Thoracic aorta (tissue), 2 donors: ENCODE measurements at places on chromosomes 1 and 21.

- H3K27me3 ChIP-seq: no peaks in the 10 kb centered on the region
- no peak overlapping the region for H3K27ac ChIP-seq
- no peaks in the 10 kb centered on the region for H3K4me1 ChIP-seq
- H3K4me3 ChIP-seq: no peak overlapping the region
- no peak for DNase-seq
- no peaks in the 10 kb centered on the region for H3K36me3 ChIP-seq
Measured at GRCh38 chr1:233394860-233395717, 67.6 kb downstream of the MAP3K21 start.

GRCh38 chr1:28136922-28137613, 39.4 kb downstream of the PTAFR start:
- no peaks in the 10 kb centered on the region for H3K4me1 ChIP-seq
- no peak overlapping the region for H3K27ac ChIP-seq
- no peak for DNase-seq
- no peaks in the 10 kb centered on the region for H3K27me3 ChIP-seq

DNA sequence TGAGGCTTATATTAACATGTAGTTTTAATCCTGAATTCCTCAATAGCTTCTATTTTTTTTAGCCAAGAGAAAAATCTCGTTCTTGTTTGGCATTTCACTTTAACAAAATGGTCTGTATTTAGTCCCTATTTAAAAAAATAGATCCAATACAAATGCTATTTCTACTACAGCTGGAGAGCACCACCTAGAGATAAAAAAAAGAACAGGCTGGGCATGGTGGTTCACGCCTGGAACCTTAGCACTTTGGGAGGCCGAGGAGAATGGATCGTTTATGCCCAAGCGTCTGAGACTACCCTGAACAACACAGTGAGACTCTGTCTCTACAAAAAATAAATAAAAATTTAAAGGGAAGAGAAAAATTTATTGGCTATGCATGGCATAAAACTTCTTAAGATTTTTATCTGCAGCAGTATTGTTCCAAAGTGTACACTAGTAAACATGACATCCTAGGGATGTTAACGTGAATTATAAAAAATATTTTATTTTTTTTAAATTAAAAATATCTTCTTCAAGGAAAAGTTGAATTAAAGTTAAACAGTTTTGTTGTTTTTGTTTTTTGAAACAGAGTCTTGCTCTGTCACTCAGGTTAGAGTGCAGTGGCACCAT, 4.4 kb downstream of the ST7L start:
- no peak overlapping the region for H3K4me3 ChIP-seq
- H3K27me3 ChIP-seq: no peaks in the 10 kb centered on the region
- DNase-seq: no peak
- H3K27ac ChIP-seq: no peak overlapping the region
- peaks cover 13% of the 10 kb centered on the region for H3K36me3 ChIP-seq

- no peaks in the 10 kb centered on the region for H3K4me1 ChIP-seq
- no peak for DNase-seq
- no peak overlapping the region for H3K4me3 ChIP-seq
- H3K27me3 ChIP-seq: no peaks in the 10 kb centered on the region
Measured at GRCh38 chr1:35657851-35658250, 16.5 kb upstream of the PSMB2 start.

DNA sequence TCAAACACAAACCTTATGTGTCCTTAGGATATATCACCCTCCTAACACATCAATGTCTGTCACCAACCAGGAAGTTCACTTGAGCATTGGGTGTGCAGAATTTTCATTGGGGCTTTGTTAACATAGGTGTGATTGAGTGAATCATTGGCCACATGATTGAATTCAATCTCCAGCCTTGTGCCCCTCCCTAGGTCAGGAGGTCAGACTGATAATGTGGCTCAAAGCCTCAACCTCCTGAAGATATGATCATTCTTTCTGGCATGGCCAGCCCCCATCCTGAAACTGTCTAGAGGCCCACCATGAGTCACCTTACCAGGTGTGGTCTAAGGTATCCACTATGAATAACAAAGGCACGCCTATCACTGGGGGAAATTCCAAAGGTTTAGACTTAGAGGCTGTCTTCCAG, 90.1 kb downstream of the PKN2 start:
- H3K27me3 ChIP-seq: no peaks in the 10 kb centered on the region
- no peak overlapping the region for H3K27ac ChIP-seq
- no peak overlapping the region for H3K4me3 ChIP-seq
- H3K36me3 ChIP-seq: peaks cover 3% of the 10 kb centered on the region

- H3K36me3 ChIP-seq: peaks cover 33% of the 10 kb centered on the region
- no peak for DNase-seq
- no peak overlapping the region for H3K27ac ChIP-seq
- no peaks in the 10 kb centered on the region for H3K4me1 ChIP-seq
- H3K4me3 ChIP-seq: no peak overlapping the region
- no peaks in the 10 kb centered on the region for H3K27me3 ChIP-seq
Measured at GRCh38 chr1:182888736-182889531, 49.8 kb downstream of the DHX9 start.

DNA sequence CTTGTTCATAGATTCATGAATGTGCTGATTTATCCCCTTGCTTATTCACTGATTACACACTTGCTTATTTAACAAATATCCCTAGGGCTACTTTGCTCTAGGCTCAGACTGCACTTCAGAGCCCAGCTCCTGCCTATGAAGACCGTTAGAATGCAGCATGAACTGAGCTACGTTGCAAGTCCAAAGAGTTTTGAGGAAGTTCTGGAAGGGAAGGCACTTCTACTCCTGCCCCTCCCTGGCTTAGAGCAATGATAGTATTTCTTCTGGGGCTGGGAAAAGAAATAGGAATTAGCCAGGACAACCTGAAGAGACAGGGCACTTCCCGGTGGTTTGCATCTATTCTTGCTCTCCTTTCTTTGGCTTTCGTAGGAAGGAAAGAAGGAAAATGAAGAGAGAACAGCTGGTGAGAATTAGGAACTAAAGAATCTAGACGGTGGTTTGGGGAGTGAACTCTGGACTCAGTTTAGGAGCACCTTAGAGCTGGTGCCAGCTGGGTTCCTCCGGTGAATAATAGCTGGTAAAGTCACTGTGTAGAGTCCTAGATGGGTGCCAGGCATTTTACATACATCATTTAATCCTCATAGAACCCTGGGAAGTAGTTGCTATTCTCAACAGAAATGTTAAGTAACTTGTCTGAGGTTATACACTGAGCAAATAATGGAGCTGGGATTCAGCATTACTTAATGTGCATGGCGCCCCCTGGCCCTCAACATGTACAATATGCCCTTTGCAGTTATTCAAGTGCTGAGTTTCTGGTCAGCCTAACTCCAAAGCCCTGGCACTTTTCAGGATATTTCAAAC, 65.9 kb downstream of the NDUFS5 start:
- no peaks in the 10 kb centered on the region for H3K36me3 ChIP-seq
- no peaks in the 10 kb centered on the region for H3K27me3 ChIP-seq
- H3K4me1 ChIP-seq: peaks cover 20% of the 10 kb centered on the region
